T47D (cell line): ENCODE measurements at places on chromosomes 3 and 15.

DNA sequence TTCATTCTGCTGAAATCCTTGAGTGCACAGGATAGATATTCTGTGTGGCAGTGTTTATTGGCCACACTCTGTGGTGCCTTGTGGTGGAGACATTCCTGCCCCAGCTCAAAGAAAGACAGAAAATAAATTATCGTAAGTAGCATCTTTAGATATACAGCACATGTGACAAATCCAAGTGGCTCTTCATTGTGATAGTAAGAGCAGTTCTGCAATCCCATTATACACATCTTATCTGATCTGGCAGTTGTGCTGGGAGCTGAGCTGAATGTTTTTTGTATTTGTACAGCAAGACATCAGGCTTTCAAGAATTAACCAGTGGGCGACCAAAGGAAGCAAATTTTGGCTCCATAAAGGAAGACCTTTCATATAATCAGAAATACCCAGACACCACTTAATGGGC lies 235.3 kb upstream of the MRPL3 start:
- DNase-seq, result no peak

DNA sequence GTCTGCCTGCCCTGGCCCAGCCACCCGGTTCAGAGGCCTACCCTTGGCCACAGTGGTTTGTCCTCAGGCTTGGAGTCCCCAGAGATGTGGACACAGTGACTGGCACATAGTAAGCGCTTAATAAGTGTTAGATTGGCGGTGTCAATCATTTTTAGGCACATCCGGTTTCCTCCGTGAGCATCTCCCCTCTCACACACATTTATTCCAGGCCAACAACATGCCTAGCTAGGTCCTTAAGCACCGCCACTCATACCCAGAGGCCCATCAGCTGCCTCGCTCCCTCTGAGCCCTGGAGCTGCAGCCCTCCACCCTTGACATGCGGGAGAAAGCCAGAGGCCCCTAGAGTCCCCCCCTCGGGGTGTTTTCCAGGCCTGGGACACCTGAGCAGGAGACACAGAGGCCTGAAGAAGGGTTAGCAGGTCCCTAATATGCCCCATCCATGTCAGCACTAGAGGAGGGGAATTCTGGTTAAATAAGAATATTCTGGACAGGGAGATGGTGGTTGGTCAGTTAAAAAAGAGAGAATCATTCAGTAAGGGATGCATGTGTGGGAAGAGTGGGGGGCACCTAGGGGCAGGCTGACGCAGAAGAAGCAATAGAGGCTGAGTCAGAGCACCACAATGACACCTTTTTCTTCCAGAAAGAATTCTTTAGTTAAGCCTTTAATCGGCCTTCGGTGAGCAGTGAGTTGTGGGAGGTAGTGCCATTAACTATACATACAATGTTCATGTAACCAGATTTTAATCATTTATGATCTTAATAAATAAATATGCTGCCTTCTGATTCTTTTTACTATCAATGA lies 22.3 kb downstream of the NR2F2 start:
- no peak for DNase-seq

DNA sequence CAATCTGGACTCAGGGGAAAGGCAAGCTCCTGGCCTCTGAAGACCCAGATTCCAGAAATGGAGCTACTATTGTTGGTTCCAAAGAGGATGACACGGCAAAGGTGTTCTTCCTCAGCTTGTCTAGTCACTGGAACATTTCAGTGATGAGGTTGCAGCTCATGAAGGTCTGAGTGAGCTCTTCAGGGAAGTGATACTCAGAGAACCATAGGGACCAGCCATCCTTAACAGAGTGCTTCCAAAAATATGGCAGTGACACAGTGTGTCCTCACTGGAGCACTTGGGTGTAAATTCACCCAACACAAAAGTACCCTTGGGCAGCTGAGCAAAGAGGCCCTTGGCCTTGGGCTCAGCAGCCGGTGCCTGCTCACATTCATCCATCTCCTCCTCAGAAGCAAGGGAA lies 46.3 kb downstream of the SPTSSB start:
- no peak for DNase-seq

DNA sequence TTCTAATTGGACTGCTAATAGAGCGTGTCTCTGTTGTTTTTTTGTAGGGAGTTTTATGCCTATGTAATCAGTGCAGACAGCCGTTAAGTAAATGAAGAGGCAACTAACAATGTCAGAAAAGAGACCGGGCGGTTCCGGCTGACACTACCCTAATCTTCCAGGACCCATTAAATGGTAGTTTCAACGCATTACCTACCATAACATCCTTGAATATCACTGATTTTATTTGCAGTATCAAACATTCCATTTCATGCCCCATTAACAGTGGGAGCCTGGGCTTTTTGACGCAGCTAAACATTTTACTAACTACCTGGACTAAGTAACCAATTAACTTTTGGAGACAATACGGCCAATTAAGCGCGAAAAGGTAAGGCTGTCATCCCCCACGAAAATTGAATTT lies 832.9 kb upstream of the NR2F2 start:
- DNase-seq, result no peak

GRCh38 chr3:113698956-113699355 lies 2.5 kb upstream of the USF3 start:
- DNase-seq, result peak; percentile 29

DNA sequence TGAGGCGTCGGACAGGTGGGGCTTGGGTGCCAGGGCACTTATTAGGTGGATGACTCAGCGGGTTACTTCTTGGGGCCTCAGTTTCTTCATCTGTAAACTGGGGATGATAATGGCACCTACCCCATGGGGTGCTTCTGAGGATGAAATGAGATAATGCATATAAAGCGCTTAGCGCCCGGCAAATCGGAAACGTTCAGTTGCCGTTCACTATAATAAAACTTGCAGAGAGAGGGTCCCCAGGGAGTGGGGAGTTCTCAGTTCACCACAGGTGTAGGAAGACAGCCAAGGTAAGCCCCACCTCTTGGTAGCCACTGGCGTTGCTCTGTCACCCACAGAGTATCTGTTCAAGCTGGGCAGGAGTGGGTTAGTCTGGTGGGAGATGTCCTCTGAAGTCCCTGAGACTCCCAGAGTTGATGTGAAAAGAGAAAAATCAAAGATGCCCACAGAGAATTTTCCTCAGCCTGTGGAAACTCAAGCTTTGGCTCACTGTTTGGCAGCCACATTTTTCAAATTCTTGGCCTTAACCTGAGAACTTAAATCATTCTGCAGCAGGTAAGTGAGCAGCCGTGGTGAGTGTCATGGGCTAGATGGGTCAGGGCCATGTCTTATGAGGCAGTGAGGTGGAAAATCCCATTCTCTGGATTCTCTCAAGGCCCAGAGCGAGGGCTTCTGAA lies 221.5 kb upstream of the BHLHE40 start:
- no peak for DNase-seq

DNA sequence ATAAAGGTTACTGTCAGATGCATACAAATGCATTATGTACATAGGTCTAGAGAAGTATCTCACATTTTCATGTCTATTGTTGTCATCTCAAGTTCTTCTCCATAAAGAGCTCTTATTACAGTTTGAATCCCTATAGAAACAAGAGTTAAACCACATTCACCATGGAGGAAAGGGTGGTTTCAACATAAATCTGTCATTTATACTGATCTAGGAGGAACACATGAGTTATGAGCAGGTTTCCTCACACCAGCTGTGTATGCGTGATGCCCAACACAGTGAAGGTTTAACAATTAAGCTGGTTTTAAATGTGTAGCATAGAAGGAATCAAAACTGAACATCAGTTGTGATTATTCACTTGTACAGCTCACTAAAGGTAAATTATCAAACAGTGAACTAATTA lies 251.7 kb downstream of the KCNMB2 start:
- DNase-seq, result no peak

DNA sequence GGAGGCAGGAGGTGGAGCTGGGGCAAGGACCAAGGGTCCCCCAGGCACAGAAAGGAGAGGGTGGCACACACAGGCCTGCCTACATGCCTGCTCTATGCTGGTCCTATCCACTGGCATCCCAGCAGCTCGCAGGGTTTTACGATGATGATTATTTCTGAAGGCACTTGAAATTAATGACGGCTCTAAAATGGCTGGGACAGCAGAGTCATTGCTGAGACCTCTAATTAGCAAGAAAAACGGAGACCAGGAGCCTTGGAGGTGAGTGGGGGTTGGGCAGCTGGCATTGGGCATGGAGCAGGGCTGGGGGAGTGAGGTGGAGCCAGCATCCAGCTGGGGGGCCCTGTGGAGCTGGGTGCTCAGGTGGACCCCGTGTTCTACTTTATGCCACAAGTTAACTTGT lies 3.5 kb upstream of the LINGO1 start:
- DNase-seq, result no peak

DNA sequence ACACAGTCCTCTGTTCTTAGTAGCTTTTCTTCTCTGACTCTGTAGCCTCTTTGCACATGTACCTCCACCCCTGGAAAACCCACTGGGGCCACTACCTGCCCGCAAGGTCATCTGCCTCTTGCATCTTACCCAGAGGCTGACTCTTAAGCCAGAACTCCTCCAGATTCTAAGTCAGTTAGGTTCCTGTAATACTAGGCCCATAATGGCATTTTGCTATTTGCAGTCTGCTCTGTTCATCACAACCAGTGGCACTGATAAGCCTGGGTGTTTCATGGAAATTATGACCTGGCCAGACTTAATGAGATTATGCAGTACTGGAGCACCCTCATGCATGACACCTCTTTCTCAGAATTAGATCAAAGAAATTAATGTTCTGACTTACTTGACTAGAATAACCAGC lies 31.7 kb upstream of the ATG7 start:
- DNase-seq, result no peak

GRCh38 chr3:167483708-167484475 lies 10.1 kb upstream of the SERPINI2 start:
- no peak for DNase-seq

- no peak for DNase-seq
Measured at GRCh38 chr15:68364028-68364659, 67.8 kb downstream of the ITGA11 start.

DNA sequence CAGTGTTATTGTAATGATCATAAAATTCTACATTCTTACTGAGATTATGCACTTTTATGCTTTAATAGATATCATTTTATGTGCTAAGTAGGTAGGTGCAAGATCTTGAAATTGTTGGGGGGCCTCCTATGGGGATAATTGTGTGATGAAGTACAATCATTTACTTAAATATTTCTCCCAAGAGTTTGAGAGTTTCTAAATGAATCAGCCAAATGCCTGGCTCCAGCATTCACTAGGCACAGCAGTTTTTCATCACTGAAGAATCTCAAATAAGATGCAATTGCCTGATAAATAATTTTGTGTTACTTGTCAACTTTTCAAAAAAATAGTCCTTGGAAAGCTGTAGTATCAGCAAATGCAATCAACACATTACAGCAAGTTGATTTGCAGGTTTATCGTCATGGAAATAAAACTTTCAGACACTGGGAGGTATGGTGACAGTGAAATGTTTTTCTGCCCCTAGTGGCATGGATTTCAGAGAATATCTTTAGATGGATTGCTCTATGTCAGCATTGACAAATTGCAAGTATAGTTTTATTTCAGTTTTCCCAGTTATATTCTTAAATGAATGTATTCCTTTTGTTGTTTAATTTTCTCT lies 167.1 kb downstream of the NEK11 start:
- DNase-seq, result no peak

GRCh38 chr15:101486696-101487459 lies 2.6 kb downstream of the PCSK6 start:
- no peak for DNase-seq

- no peak for DNase-seq
Measured at GRCh38 chr3:112228786-112229185, 65.2 kb downstream of the SLC9C1 start.

- DNase-seq, result no peak
Measured at GRCh38 chr3:29242296-29242695, 38.6 kb upstream of the RBMS3 start.

GRCh38 chr3:153591561-153592245 lies 429.7 kb downstream of the RAP2B start:
- no peak for DNase-seq

DNA sequence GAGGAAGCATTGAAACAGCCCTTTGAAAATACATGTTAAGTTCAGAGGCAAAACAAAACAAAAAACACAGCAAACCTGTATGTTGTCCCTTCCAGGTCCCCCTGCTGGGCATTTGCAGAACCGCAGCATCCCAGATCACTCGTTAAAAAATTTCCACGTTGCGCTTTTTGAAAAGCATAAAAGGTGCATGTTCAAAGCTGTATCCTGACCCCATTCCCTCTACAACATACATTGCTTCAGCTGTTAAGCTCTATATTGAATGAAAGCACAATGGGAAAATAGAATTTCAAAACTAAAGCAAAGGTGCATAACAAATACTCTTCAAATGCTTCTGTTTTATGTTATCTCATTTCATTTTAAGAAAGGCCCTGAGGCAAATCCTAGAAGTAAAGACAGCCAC lies 328.3 kb downstream of the THSD4 start:
- DNase-seq, result peak; percentile 64

DNA sequence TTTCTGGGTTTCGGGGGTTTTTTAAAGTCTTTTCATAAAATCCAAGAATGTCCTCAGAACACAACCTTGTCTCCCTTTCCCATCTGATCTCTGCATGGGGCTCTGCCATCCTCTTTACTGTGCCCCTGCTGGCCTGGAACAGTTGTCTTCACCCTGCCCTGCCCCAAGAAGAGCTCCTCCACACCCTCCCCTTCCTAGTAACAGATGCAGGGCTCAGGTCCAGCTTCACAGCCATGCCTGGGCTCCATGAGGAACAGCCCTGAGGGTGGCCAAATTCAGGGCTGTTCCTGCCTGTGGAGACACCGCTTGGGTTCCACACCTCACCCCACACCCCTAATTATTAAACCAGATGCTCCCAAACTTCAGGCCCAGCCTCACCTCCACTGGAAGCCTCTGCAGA lies 12.9 kb upstream of the ULK3 start:
- DNase-seq, result no peak

DNA sequence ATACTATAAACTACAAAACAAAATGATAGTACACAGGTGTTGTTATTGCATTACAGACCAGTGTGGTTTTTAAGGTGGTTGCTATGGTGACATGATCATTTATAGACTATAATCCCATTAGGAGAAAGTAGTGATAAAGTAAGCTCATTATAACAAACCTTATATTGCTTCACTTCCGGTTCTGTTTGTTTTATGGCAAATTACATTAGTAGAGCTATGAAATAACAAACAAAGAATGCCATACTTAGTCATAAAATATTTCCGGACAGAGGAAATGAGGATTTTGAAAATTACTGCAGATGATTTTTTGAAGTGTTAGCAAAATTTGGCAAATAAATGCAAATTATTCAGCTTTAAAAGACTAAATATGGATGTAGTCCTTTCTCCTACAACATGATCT lies 640.4 kb upstream of the ARPP21 start:
- DNase-seq, result no peak

DNA sequence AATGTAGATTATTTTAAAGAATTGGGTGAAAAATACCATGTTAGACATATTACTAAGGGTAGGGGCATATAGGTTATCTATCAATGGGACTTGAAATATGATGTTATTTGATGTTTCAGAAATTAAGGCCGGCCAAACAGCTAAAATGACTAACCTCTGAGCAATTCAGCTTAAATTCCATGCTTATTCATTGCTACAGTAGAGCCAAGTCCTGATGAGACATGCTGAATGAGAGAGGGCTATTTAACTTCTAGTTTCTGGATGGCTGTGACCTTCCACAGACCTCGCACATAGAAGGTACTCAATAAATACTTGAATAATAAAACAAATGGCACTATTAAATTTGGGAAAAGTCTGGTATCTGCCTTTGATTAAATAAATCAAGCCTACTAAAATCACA lies 175.6 kb upstream of the WNT5A start:
- no peak for DNase-seq
